ENCODE measurements at places on chromosomes 2 and 18.

GRCh38 chr2:219274361-219274921 is 4.7 kb upstream of the DNAJB2 start:
- DNase-seq = no peak

DNA sequence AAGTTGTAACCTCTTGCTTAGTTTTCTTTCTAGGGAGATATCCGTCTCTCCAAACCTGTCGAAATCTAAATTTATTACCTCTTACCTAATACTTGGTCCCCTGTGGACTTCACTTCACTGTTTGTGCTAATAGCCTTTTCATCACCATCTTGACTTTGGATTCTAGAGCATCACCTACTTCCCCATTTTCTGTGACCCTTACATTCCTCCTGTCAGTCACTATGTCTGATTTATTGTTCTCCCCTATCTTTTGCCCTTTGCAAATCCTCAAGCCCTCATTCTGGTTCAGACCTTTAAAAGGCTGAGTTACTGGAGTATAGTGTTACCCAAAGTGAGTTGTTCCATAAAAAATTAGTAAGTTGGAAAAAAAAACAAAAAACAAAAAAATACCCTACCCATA is 7.5 kb downstream of the MYO1B start:
- no peak for DNase-seq

- no peak for DNase-seq
Observed at GRCh38 chr2:171855401-171855800, 38.6 kb downstream of the SLC25A12 start.

DNA sequence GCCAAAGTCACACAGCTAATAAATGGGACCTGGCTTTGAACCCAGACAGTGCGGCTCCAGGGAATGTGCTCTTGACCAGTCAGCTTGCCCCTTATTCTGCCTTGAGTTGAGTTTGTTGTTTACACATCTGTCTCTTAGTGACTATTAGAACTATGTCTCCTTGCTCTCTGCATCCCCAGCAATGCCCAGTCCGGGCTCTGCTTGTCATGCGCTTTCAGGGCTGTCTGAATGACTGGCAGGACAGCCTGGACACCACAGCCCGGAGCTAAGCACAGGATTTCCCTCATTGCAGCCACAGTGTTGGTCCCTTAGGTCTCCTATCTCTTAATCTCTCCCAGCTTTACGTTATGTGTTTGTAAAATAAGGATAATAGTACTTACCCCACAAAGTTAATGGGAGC is 246.4 kb upstream of the RAB12 start:
- DNase-seq = no peak

- no peak for DNase-seq
Observed at GRCh38 chr2:112658301-112658700, 12.6 kb downstream of the SLC20A1 start.

DNA sequence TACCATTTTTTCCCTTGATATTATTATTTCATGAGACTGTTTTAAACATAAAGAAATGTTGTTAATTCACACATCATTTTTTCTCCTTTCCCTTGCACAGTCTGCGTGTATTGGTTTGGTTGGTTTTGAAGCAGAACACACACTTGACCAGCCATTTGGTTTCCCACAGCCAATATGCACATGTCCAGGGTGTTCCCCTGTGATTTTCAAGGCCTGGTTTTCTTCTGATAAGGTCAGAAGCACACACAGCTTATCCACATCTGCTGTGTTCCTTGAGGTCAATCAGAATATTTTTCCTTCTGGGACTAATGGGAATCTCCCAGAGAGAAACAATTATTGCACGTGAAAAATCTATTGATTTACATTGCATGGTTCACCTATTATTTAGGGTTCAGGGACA is 103.2 kb upstream of the EFEMP1 start:
- DNase-seq = no peak

GRCh38 chr2:200341376-200341775 is 34.9 kb downstream of the SPATS2L start:
- DNase-seq = no peak

DNA sequence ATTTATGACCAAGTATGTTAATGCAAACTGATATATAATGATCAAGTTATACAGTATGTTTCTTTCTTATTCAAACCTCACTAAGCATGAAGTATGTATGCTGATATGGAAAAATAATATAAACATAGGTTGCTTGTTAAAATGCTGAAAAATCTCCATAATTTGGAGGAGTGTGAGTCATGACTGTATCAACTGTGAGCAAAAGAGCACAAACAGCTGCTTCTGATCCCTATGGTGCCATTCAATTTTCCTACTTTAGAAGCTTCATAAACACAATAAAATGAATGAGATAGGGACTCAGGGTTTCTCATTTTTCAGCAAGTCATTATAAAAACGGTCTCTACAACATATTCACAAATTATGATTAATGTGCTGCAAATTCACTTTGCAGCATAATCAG is 129.9 kb upstream of the TFPI start:
- DNase-seq = no peak

DNA sequence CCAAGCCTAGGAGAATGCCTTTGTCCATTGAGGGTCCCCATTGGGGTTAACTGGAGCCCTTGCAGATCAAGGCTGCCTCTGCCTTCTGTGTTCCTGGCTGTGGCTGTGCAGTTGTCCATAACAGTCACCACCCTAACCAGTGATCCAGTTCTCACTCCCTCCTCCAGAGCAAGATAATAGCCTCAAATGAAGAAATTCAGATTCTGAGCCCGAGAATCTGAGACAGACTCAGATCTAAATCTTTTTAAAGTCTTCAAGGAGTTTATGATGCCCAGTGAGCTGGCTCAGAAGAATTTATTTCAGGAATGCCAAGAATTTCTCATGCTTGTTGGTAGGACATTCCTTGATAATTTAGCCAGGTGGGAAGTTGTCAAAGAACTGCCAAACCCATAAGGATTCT is 44.3 kb upstream of the RAB6C start:
- no peak for DNase-seq

DNA sequence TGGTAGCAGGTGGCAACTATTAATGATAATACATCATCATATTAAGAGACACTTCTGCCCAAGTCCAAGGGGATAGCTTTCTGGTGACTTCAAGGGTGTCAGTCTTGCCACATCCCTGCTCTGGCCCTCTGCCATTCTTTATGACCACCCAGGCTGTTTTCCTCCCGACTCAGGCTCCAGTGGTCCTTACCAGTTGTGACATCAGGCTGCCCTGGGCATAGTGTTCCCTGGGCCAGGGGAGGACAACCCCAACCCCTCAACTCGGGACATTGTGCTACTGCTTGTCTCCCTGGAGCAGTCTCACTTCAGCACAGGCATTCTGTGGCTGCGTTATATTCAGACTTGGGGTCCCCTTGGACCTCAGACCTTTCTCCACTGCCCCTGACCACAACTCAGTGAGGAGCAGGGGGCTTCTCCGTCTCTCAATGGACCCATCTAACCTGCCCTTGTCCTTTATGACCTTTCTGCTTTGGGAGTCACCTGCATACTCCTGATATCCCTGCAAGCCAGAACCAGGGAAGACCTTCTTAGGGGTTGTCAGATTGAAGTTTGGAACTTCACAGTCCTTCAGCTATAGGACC is 12.8 kb downstream of the DNAJB2 start:
- DNase-seq = peak; percentile 6
